ENCODE measurements at places on chromosomes 6 and 20.
A peak's percentile ranks its signal among the peaks of the same experiment; 100 is the strongest.

GRCh38 chr20:45049904-45050471 is 50.9 kb downstream of the KCNS1 start:
- DNase-seq = no peak

- DNase-seq = no peak
These were observed 149.4 kb downstream of the ELOVL4 start for GRCh38 chr6:79797912-79798311.

DNA sequence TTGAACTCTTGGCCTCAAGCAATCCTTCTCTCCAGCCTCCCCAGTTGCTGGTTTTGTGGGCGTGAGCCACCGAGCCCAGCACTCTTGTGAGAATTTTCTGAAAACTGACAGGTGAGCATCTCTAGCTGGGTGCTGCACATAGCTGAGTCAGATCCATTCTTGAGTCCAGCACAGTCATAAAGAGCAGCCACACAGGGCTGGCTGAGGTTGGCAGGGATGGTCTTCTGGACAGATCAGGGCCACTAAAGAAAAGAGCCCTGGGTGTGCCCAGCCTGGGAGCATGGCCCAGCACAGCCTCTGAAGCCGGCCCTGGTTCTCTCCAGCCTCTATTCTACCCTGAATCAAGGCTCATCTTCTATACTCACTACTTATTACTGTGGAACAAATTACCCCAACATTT is 11.5 kb downstream of the DLGAP4 start:
- no peak for DNase-seq

- no peak for DNase-seq
These were observed 68.2 kb downstream of the TBX18 start for GRCh38 chr6:84696166-84696565.

DNA sequence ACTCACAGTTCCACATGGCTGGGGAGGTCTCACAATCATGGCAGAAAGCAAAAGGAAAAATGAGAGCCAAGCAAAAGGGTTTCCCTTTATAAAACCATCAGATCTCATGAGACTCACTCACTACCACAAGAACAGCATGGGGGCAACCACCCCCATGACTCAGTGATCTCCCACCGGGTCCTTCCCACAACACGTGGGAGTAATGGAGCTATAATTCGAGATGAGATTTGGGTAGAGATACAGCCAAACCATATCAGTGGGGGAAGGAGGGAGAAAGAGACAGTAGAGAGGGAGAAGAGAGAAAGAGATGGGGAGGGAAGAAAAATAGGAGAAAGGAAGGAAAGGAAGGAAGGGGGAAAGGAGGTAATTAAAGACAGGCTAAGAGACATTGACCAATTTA is 30.1 kb downstream of the GMDS start:
- no peak for DNase-seq

- DNase-seq = no peak
These were observed 10.9 kb upstream of the SLC22A3 start for GRCh38 chr6:160337301-160337700.

DNA sequence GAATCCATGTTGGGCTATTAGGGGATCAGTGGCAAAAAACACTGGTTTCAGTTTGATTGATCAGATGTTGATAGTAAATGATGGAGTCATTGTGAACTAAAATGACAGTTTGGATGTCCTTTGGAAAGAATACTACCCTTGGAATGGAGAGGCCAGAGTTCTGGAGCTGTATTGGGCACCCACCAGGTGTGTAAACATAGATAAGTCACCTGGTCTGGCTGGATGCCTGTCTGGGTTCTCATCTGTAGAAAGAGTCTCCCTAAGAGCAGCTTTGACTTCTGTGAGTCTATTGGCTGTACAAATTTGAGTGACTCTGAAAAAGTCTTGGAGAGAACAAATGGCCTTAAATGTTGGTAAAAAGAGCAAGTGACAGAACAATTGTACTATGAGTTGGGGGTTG is 115.0 kb downstream of the SCP2D1 start:
- DNase-seq = no peak

GRCh38 chr6:45541934-45542333 is 164.2 kb upstream of the SUPT3H start:
- no peak for DNase-seq

GRCh38 chr6:150312844-150313584 is 55.8 kb upstream of the IYD start:
- no peak for DNase-seq

DNA sequence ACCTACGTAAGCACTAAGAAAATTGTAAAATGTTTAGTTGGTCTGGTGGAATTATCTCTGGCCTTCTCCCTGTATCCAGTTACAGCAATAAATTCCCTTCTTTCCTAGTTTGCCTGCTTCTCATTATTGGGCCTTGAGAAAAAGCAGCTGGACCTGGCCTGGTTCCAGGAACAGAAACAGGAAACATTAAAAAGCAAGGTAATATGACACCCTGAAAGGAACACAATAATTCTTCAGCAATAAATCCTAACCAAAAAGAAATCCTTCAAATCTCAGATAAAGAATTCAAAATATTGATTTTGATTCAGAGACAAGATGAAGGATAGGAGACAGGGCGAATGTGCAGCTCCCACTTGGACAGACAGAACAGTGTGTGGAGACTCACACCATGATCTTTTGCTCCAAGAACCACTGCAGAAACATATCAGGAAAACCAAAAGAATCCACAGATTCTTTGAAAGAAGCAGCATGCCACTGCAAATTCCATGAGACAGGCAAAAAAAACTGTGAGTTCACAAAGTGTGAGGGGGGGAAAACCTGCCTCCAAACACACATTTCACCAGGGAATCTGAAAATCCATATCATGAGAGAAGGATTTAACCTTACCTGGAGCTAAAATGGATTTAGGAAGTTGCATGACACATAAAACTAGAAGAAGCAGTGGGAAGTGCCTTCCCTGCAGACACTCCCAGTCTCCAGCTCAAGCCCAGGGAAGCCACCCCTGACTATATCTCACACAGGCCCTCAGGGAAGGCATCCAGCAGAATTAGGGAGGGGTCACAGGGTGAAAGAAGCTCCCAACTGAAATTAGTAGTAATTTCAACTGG is 28.9 kb downstream of the TREM1 start:
- no peak for DNase-seq

DNA sequence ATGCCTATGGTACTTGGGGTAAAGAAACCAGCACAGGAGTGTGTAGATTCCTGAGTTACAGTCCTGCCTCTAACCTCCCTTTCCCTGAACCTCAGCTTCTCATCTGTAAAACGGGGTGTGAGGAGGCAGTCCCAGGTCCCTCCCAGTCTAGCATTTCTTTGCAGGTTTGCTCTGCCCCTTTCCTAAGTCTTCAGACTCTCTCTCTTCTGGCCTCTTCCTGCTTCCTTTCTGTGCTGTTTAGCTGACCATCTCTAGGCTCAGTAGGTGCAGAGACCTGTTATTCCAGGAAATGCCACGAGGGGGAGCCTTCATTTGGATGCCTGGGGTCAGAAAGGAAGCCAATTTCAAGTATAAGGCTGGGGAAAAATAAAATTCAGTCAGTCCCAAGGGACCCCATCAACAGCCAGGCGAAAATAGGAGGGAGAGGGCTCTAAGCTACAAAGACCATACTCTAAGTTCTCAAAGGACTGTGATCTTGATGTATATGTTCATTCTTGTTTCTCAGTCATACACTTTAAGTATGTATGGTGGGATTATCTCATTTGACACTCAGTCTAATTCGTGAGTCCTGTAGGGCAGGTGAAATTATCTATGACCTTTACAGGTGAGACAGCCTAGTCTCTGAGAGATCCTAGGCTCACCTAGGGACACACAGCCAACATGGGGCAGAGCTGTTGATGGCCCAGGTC is 89.1 kb downstream of the NCR2 start:
- peak; percentile 61 for DNase-seq

DNA sequence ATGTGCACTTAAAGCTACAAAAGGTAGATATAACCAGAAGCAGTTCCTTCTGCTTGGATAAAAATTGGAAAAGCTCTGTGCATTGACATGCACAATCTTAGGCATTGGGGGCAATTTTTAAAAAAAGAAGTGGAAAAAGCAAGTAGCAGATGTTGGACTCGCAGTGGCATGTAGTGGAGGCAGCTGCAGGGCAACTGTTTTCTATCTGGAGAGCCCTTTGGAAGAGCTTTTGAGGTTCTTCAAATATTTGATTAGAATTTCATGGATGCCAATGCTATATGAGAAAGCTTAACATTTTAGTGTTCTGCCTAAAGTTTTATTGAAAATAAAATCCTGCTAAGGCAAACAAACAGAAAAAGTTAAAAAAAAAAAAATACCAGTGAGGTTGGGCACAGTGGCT is 388.3 kb upstream of the RNF217 start:
- DNase-seq = no peak

- DNase-seq = peak; percentile 22
These were observed 100.3 kb upstream of the MTHFD1L start for GRCh38 chr6:150765067-150765764.

- DNase-seq = no peak
These were observed 92.0 kb downstream of the TTLL2 start for GRCh38 chr6:167416676-167417430.

- DNase-seq = no peak
These were observed 23.2 kb upstream of the ASCC3 start for GRCh38 chr6:100904316-100904715.

DNA sequence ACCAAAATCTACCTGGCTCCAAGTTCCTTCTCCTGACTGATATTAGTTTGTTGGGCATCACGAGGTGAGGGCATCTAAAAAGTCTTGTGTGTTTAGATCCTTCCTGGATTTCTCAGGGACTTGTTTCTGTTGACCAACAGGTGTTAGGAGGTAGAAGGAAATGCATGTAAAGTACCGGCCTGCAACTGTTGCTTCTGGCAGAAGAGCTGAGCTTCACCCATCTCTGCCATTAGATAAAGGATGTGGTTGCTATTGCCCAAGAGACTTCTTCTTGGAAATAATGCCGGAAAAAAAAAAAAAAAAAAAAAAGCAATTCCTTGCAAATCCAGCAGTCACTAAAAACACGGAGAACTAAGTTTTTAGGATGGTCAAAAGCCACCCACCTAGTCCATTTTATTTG is 303.1 kb downstream of the CDH26 start:
- no peak for DNase-seq

DNA sequence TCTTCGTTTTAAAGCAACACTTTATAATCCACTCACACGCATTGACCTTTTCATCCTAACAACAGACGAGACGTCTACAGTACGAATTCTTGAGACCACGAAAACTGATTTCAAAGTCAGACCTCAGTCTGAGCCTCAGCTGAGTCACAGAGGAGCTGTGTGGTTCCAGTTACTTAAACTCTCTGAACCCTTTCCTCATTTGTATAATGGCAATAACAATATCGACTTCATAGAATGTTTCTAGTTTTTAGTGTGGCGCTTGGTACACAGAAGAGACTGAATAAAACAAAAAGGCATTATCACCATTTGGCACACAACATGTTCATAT is 236.9 kb downstream of the ATXN1 start:
- DNase-seq = no peak

- DNase-seq = no peak
These were observed 21.2 kb upstream of the PCMTD2 start for GRCh38 chr20:64234291-64234791.

GRCh38 chr20:49906101-49906604 is 9.2 kb downstream of the SPATA2 start:
- no peak for DNase-seq

- DNase-seq = no peak
These were observed 51.6 kb upstream of the TAB2 start for GRCh38 chr6:149265945-149266344.

DNA sequence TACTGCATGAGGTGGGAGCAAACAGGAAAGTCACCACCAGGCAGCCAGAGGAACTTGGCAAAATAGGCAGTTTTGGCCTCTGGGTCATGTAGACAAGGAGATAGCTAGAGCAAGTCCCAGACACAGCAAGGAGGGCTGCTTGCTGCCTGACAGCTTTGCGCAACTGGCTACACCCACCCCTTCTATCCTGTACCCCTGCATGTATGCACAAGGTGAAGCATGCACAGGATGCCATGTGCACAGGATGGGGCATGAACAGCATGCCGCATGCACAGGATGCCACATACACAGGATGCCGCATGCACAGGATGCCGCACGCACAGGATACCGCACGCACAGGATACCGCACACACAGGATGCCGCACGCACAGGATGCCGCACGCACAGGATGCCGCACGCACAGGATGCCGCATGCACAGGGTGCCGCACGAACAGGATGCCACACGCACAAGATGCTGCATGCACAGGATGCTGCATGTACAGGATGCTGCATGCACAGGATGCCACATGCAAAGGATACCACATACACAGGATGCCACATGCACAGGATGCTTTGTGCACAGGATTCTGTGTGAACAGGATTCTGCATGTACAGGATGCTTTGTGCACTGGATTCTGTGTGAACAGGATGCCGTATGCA is 104.9 kb upstream of the IYD start:
- peak; percentile 25 for DNase-seq

GRCh38 chr6:6682225-6682624 is 93.7 kb downstream of the LY86 start:
- DNase-seq = no peak

- DNase-seq = no peak
These were observed 131.6 kb downstream of the DLL1 start for GRCh38 chr6:170159022-170159965.

All from CD4-positive, alpha-beta T cell treated with Interleukin-15 for 1 hour (primary cell).